ENCODE measurements at places on chromosomes 5 and 9.

DNA sequence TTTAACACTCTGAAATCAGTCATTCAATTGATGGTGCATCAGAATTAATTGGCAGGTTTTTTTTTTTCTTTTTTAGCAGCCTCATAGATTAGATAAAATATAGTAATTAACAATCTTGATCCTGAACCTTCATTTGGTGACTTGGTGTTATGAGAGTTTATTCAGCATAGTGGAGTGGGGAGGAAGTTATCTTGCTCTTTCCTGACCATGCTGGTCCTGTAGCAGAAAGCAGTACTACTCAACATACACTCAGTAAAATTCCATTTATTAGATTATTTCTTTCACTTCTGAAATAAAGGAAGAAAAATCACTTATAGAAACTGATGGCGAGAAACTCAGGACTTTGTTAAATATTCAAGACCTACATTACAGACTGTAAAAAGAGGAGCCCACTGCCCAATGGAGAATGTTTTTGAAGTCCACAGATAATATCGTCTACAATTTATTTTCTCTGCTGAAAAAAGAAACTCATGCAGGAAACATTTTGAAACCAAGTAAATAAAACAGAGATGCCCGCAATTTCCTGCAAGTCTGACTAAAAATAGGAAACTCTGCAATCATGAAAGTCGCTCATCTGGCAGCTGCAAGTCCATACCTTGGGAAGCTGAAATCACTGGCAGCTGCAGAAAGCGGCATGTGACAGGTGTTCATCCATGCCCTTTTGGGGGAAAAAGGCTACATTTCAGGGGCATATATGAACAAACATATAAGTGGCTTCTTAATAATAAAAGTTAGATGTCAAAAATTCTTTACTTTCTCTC, 233.2 kb upstream of the RFX3 start:
- DNase-seq, result no peak

GRCh38 chr9:89477811-89478630, 19.9 kb downstream of the SEMA4D start:
- DNase-seq, result peak; percentile 56

GRCh38 chr9:120926397-120926928, at the start of gene TRAF1:
TRAF1 (minus strand) TSS chr9:120926796; CDS start chr9:120926075, 721 bp downstream.
- no peak for DNase-seq

- DNase-seq, result no peak
Observed at GRCh38 chr5:33944543-33945132, 8.5 kb downstream of the RXFP3 start.

DNA sequence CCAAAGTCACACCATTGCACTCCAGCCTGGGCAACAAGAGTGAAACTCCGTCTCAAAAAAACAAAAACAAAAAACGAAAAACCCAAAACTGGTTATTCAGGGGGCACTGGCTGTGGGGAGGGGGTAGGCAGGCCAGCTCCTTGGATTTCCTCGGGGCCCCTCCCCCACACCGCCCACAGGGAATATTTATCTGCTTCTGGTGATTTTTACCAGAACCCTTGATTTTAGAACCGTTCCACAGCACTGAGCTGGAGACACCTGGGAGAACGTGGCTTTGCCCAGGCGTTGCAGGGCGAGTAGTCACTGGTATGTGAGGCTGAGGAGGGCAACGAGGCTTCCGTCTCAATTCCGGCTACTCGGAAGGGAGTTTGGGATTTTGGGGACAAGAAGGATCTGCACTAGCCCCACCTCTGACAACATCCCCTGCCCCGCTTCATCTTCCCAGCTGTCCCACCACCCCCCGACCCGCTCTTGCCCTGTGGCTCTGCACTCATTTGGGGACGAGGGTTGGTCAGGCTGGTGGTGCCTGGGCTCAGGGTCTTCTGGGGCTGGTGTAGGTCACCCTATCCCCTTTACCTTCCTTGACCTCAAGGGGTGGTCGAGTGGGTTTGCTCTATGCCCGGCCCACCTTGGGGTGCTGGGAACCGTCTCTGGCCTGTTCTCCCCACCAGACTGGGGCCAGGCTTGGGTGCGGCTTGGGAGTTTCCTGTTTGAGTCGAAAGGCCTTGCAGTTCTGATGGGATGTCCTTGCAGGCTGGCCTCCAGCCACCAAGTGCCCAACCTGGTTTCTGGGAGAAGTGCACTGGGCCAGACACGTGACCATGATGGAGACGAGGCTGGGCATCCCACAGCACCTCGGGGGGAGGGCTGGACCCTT, 3.5 kb downstream of the AHRR start:
- DNase-seq, result no peak

- no peak for DNase-seq
Observed at GRCh38 chr9:6887051-6887450, 129.3 kb downstream of the KDM4C start.

GRCh38 chr9:27483576-27483975, 40.5 kb upstream of the IFNK start:
- DNase-seq, result no peak

- DNase-seq, result peak; percentile 5
Observed at GRCh38 chr5:133754575-133755169, 142.3 kb upstream of the FSTL4 start.

DNA sequence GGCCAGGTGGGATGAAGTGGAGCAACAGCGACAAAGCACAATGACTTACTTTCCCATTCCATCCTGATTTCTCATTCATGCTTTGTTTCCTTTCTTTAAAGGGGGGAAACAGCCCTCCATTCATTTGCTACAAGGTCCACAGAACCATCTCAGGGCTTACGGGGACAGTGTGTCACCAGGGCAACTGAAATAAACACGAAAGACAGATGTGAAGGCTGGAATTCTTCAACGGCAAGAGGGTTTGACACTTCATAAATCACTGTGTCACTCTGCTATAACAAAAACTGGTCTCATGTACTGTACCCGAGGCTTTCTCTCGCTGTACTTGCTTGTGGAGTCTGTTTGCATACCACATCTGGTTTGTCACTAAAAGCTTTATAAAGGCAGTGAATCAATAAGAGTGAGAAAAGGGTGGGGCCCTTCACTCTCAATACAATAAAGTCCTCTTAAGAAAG, 150.8 kb downstream of the EFNA5 start:
- DNase-seq, result no peak

DNA sequence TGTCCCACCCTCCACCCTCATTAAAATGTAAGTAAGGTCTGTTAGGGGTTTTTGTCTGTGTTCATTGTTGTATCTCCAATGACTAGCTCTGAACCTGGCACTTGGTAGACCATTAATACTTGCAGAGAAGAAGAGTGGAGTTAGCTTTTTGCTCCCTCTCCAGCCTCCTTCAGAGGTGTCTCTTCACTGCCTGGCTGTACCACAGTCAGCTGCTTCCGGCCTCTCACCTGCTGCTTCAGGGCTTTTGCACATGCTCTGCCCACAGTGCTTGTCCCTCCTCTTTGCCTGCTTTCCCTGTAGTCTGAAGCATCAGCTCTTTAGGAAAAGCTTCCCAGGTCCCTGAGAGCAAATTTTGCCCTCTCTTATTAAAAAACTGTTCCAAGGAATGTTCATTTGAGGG, 83.6 kb downstream of the SNX24 start:
- no peak for DNase-seq

GRCh38 chr9:133696071-133696472, 42.1 kb downstream of the SARDH start:
- DNase-seq, result no peak

- no peak for DNase-seq
Observed at GRCh38 chr9:89548071-89548638, 50.2 kb upstream of the SEMA4D start.

DNA sequence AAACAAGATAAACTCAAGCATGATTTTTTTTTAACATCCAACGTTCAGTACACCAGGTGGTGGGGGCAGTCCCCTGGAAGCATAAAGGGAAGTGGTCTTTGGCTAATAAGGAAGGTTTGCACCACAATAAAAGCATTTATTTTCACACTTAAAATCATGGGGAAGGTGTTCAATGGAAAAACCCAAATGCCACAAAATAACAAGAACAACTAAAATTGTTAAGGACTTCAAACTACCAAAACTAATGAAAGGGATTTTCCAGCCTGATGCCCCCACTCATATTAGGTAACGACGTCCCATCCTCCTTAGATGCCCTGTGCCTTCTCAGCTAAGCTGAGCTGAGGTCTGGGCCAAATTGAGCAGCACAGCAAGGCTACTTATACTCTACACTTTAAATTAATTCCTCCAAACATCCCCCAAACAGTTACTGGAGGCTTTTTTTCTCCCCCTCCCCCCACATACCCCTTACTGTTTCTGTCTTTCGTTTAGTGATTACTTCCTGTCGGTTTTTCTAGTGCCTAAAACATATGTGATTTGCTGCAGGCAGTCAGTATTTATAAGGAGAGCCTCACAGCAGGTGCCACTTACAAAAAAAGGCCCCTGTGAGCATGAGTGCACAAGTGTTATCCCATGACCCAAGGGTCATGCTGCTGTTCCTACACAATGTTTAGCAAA, 259.7 kb upstream of the ZNF608 start:
- DNase-seq, result no peak

GRCh38 chr5:139368613-139369012, 14.5 kb downstream of the SLC23A1 start:
- no peak for DNase-seq

GRCh38 chr5:54301220-54301619, 9.2 kb downstream of the ARL15 start:
- no peak for DNase-seq

GRCh38 chr5:135833961-135834638, 363 bp upstream of the SLC25A48 start:
- no peak for DNase-seq

DNA sequence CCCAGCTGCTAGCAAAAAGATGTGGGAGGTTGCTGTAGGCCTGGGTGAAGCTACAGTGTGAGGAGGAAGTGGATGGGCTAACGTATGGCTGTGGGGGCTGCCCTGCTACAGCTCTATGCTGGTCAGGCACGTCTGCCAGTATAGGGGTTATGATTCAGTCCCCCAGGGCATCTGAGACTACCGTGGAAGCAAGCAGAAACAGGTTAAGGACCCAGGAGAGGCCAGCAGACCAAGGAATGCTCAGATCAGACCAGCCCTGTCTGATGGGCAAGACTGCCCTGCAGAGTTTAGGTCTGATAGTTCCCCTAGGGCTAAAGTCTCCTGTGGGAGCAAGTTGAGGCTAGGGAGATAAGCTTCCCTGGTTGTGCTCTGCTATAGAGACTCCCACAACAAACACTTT, 416.1 kb upstream of the CTNND2 start:
- no peak for DNase-seq

DNA sequence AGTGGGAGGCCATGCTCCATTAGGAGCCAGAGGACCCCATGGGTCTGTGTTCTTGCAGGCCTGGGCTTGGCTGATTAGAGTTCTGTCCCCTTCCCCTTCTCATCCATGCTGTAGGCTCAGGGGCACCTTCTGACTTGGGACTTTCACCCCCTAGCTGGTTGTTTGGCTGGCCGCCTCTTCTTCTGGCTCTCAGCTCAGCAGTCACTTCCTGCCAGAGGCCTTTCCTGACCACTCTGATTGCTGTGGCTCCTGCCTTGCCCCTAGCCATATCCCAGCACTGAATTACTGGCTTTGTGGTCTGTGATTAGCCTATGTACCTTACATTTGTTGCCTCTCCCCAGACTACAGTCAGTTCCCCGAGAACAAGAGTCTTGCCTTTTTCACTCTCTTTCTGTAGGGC, 14.6 kb downstream of the ENTREP1 start:
- DNase-seq, result no peak

GRCh38 chr5:140857177-140857986, 1.7 kb downstream of the PCDHA10 start:
- no peak for DNase-seq

DNA sequence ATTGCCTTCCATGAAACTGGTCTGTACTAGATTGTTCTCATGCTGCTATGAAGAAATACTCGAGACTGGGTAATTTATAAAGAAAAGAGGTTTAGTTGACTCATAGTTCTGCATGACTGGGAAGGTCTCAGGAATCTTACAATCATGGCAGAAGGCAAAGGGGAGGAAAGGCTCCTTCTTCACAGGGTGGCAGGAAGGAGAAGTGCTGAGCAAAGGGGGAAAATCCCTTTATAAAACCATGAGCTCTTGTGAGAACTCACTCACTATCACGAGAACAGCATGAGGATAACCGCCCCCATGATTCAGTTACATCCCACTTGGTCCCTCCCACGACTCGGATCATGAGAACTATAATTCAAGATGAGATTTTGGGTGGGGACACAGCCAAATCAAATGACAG, 163.2 kb downstream of the RFK start:
- no peak for DNase-seq

GRCh38 chr5:439181-439580, 3.8 kb upstream of the EXOC3 start:
- no peak for DNase-seq

- no peak for DNase-seq
Observed at GRCh38 chr5:14006823-14007520, 62.5 kb upstream of the DNAH5 start.

DNA sequence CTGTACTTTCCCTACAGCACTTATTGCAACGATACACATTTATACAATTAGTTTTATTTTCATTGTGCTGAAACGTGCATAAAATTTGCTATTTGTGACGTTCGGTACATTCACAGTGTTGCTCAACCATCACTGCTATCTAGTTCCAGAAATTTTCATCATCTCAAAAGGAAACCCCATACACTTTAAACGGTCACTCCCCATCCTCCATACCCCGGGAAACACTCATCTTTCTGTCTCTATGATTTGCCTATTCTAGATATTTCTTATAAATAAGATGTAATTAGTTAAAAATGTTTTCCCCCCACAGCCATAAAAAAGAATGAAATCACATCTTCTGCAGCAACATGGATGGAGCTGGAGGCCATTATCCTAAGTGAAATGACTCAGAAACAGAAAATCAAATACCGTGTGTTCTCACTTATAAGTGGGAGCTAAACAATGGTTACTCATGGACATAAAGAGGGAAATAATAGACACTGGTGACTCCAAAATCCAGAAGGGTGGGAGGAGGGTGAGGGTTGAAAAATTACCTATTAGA, 40.2 kb upstream of the TEX48 start:
- no peak for DNase-seq

DNA sequence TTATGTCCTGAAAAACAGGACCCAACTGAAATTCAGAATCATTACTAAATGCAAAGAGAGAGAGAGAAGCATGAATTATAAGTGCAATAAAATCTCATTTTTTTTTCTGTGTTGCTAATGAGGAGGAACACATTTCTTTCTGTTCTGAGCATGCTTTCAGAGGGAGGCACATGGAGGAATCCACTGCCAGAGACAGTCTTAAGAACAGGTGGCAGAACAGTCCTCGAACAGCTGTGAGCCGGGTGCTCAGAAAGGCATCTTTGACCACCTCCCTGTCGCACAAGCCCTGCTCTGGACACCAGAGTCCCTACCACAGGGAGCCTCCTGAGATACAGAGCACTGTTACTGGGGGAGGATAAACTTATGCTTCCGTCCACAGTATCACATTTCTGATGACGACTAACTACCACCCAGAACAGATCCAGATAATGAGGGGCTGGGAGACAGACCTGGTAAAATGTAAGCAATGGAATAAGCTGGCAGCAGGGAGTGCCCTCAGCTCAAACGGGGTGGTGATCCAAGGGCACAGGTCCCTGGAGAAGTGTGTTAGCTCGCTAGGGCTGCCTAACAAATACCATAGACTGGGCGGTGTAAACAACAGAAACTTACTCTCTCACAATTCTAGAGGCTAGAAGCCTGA, 134.0 kb downstream of the SLC1A3 start:
- no peak for DNase-seq

GRCh38 chr5:80119372-80119771, 84.2 kb downstream of the THBS4 start:
- no peak for DNase-seq

GRCh38 chr5:153623751-153624450, 133.4 kb downstream of the GRIA1 start:
- DNase-seq, result no peak

GRCh38 chr5:144156767-144157171, 13.7 kb downstream of the YIPF5 start:
- no peak for DNase-seq
